Fibroblast of lung (primary cell): ENCODE measurements at places on chromosomes 1 and 21. TPM values are rescaled to one million over a fixed set of nuclear protein-coding genes. Genes with fewer than 3 reads are reported as not detected.
A peak's percentile ranks its signal among the peaks of the same experiment; 100 is the strongest.

Gene F5
- not detected in 2 replicates for polyA plus RNA-seq

Gene LRRC39
- polyA plus RNA-seq, result 0.54 and 0.64 TPM in 2 replicates

Gene AK5
- 37.9 and 67.6 TPM in 2 replicates for polyA plus RNA-seq

Gene GJA9
- polyA plus RNA-seq, result 0.02 TPM in 1 of 2 replicates, not detected in the other

DNA sequence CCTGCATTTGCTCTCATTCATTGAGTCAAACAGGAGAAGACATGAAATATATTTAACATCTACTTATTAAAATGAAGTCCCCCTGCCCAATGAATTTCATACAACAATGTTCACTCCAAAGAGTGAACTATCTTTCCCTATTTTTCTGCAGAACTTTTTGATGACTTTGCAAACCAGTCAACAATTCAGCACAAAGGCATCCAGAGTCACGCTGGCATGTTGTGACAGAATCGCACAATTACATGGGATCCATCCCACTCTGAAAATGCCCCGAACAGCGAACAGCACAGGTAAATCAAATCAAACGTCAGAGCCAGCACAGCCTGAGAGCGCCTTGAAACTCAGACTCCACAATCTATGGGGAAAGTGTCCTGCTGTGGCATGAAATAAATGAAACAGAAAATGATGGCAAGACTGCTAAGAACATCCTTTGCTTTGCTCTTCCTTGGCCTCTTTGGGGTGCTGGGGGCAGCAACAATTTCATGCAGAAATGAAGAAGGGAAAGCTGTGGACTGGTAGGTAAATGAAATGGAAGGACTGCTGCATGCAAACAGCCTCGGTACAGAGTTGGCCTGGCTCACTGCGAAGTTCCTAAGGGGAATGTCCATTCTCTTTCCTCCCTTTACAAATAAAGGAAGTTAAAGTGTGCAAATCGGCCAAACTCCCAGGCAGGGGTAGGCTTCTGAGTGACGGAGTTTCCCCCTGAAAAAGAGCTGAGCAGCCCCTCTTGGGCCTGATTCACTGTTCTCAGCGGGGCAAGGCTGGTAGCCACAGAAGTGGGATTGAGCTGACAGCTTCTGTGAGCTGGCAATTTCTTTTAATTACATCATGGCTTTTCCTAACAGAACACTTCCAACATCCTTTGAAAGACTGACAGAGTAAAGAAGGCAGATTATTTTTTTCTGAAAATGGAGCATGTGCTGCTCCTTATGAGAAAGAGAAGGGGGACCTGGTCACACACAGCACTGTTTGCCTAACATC lies at the start of gene DNASE2B:
Gene DNASE2B, plus strand, starts transcription at position 310 of the 981 bp plus-strand sequence. Its CDS starts 81 bp downstream, at position 391.
- DNase-seq, result no peak

- no peak for DNase-seq
Measured at GRCh38 chr1:22953740-22954141, 18.9 kb downstream of the LACTBL1 start.

DNA sequence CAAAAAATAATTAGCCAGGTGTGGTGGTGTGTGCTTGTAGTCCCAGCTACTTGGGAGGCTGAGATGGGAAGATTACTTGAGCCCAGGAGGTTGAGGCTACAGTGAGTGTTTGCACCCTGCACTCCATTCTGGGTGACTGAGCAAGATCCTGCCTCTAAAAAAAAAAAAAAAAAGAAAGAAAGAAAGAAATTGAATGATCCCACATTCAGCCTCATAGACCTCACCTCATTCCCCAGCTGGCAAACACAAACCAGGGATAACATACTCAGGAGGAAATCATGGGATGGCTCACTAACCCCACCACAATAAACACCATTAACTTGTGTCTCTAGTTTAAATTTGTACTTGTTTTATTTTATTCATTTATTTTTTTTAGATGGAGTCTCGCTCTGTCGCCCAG lies 8.5 kb downstream of the ENSA start:
- no peak for DNase-seq

DNA sequence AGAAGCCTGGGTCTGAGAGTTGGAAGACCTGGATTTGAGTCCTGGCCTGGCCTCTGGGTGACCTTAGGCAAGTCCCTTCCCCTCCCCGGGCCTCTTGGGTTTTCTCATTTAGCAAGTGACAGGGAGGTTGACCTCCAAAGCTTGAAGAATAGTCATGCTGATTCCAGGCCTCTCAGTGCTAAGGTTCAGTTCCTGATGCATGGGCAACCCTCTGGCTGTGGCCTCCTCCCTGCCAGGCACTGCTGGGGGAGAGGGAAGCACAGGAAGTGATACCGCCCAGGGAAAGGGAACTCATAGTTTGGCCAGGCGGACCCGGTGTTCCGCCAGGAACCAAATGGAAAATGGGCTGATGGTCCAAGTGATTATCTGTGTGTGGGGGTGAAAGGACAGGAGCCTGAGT lies 23.6 kb upstream of the WASF2 start:
- DNase-seq, result no peak

- peak; percentile 90 for DNase-seq
Measured at GRCh38 chr1:232767305-232768074, 37.7 kb upstream of the MAP10 start.
